ENCODE measurements at places on chromosomes 4 and X.
A peak's percentile ranks its signal among the peaks of the same experiment; 100 is the strongest.

- DNase-seq, result peak; percentile 10
Observed at GRCh38 chr4:71184195-71184781, 154.5 kb upstream of the SLC4A4 start.

DNA sequence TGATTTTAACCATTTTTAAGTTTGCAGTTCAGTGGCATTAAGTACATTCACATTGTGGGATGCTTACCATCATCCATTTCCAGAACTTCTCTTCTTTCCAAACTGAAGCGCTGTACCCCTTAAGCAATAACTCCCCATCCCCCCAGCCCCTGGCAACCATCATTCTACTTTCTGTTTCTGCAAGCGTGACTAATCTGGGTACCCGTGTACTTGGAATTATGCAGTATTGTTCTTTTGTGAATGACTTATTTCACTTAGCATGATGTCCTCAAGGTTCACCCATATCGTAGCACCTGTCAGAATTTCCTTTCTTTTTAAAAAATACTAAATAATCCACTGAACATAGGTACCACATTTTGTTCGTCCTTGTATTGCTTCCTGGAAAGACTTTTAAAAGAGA is 32.9 kb downstream of the USP9X start:
- DNase-seq, result no peak

DNA sequence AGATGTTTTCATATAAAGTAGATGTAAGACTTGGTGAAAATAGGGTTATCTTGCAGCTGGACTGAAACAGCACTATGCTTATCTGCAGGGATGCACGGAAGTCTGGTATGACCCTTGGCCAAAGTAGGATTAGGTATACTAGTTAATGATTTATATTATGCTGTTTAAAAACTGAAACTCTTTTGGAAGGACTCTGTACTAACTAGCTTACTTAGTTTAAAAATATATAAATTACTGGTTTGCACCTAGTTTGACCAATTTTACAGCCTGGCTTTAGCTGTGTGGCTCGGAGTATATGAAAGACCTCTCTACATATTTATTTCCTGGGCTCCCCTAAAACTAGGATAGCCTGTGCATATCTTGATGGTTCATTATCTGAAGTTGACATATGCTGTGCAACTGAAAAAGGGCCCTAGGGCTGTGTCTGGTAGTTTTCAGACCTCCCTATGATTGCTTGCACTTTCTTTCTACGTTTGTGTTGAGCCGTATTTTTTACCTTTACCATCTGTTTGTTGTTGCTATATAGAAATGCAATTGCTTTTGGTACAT is 89.2 kb downstream of the TMEM144 start:
- no peak for DNase-seq

DNA sequence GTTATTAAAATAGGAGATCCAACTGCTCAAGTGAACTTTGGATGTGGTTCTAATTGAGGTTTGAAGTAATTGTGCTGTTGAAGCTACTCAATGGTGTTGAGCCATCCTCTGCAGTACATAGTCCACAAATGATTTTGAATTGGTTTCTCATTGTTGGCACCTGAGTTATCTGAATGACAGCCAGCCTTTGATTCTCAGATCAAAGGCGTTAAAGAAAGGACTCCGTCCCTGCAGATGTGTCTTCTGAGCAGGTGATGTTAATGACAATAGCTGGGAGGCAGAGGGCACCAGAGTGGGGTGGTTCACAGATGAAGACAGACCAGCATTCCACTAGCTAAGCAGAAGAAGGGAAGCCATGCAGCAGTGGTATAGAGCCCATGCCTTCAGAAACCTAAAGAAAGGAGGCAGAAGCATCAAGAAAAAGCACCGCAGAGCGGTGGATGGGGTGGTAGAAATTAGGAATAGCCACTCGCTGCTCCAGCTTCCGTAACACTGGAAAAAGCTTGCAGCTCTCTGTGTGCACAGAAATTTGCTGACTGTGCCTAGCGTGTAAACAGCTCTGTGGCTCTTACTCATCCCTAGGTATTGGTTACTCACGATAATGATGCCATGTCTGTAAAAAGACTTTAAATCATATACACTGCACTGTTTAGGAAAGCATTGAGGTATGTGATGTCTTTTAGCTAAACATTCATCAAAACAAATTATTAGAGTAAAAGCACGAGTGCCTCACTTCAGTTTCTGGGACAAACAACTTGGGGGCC is 79.2 kb upstream of the CLCN4 start:
- no peak for DNase-seq

GRCh38 chrX:155997436-155997835 is at the start of gene IL9R:
IL9R (plus strand) TSS chrX:155997696; CDS start chrX:155997760, 64 bp downstream.
- DNase-seq, result no peak

DNA sequence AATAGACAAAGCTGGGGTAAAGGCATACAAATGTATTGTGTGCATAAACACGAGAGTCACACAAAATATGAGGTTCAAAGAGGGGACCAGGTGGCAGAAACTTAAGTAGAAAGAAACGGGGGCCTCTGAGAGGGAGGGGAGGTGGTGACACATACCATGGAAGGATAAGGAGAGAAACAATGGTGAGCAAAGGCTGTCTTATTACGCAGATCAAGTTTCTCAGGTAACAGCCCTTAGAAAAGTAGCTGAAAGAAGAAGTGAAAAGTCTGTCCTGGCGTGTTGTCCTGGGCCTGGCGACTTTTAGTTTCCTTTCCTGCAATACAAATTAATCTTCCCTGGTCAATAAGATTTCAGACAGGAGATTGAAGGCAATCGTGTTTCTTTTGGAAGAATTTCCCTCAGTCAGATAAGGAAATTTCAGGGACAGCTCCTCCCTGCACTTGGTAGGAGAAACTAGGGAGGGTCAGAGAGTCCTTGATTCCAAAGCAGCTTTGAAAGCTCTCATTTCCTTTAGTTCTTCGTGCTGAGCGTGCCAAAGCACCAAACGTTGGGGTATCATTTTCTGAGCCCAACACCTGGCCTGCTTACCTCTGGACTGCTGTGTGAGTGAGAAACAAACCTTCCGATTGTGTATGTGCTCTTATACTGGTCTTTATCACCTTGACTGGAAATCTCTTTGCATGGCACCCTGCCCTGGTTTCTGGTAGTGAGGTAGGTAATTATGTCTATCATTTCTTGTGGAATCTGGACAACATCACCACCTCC is 676.7 kb upstream of the LCORL start:
- no peak for DNase-seq

GRCh38 chr4:1291996-1292702 is 2.5 kb downstream of the MAEA start:
- DNase-seq, result no peak

All from COR-L47 (cell line).